ENCODE measurements at places on chromosomes 16 and 17. TPM values are rescaled to one million over a fixed set of nuclear protein-coding genes. Genes with fewer than 3 reads are reported as not detected.

DNA sequence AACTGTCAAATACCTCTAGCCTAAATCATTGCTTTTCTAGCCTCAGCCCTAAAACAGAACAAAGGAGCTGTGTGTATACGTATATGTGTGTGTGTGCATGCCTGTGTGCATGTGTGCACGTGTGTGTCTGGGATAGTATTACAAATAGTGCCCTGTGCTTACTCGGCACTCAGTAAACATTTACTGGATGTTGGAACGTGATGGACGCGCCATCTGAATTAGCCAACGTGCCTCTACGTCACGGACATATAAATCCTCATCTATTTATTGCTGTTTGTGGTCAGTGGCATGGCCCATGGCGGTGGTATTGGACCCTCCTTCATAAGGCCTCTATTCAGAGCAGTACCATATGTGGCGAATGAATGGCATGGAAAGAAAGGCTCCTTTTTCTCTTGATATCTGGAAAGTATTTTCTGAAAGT lies 37.5 kb downstream of the WWP2 start:
- DNase-seq, result no peak

GRCh38 chr17:82152114-82152513 lies 54.1 kb upstream of the FASN start:
- DNase-seq, result no peak

DNA sequence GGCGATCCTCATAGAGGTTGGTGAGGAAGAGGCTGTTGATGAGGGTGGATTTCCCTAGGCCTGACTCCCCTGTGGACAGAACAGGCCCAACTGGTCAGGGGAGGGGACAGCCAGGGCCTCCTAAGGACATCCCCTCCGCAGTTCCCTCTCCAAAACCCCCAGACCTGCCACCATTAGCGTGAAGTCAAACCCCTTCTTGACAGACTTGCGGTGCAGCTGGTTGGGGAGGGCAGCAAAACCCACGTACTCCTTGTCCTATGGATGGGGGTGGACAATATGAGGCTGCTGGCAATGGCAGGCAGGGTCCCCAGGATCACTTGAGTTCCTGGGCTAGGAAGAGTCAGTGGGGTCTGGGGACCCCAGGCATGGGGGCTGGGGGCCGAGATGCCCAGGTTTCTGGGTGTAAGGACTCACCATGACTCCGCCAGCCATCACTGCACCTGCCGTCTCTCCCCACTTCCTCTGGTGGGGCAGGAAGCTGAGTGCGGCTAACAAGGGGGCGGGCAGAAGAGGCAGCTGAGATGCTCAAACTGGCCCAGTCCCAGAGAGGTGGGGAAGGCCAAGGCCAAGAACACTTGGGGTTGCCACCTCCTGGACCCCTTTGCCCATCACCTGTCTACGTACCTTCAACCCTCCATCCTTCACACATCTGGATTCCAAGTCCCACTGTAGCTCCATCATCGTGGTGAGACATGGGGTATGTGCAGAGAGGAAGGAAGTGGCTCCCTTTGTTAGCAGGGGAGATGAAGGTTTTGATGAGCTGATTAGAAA lies at the start of gene SEPTIN1:
SEPTIN1 (minus strand) TSS at position 451 of the 771 bp plus-strand sequence; CDS start at position 432, 19 bp downstream.
- no peak for DNase-seq

DNA sequence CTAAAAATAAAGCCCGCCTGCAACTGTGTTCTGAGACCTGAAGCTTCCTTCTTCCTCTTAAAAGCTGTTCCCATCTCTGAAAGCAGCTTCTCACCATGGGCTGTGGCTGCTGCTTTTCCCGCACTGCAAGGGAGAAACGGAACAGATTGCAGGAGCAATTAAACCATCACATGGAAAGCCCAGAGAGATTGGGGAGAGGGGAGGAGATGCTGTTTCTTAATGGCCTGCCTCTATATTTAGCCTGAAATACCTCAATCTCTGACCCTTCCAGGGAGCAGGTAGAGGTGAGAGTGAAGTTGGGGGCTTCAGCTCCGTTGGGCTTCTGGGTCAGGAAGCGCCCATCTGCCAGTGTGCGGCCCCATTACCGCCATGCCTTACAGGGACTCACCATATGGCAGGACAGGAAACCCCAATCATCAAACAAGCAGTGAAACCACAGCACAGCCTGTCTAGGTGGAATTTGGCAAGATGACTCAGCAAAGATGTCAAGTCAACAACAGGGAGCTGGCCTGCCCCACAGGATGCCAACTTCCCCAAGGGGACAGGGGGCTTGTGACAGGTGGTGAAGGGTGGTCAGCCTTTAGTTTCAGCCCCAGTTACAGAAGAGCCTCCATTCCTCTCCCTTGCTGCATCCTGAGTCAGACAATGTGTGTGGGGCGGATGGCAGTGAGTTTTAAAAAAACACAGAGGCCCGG lies 286.6 kb upstream of the CCL2 start:
- DNase-seq, result no peak

- no peak for DNase-seq
Observed at GRCh38 chr17:49508866-49509587, 13.9 kb downstream of the NGFR start.

The DOC2A gene
- not detected for total RNA-seq

DNA sequence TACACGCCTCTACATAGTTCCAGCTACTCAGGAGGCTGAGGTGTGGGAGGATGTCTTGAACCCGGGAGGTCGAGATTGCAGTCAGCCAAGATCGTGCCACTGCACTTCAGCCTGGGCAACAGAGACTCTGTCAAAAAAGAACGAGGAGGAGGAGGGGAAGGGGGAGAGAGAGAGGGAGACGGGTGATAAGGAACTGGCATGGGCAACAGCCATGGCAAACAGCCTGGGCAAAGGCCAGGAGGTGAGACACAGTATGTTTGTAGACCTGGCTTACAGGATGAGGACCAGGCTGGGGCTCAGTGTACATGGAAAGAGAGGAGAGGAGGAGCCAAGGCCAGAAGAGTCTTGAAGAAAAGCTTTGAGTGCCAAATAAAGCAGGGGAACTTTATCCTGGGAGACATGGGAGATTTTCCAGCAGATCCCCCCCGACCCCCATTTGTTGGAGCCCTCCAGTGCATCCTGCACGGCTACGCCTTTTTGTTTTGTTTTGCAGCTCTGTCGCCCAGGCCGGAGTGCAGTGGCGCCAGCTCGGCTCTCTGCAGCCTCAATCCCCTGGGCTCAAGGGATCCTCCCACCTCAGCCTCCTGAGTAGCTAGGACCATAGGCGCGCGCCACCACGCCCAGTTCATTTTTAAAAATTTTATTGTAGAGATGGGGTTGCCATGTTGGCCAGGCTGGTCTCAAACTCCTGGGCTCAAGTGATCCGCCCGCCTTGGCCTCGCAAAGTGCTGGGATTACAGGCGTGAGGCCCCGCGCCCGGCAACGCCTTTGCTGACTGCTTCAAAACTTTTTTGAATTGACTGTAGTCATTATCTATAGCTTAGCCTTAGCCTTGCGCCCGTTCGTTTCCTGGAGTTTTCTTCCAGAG lies 1.3 kb upstream of the ALKBH5 start:
- DNase-seq, result no peak

- no peak for DNase-seq
Observed at GRCh38 chr17:37191219-37191618, 184.6 kb upstream of the C17orf78 start.

DNA sequence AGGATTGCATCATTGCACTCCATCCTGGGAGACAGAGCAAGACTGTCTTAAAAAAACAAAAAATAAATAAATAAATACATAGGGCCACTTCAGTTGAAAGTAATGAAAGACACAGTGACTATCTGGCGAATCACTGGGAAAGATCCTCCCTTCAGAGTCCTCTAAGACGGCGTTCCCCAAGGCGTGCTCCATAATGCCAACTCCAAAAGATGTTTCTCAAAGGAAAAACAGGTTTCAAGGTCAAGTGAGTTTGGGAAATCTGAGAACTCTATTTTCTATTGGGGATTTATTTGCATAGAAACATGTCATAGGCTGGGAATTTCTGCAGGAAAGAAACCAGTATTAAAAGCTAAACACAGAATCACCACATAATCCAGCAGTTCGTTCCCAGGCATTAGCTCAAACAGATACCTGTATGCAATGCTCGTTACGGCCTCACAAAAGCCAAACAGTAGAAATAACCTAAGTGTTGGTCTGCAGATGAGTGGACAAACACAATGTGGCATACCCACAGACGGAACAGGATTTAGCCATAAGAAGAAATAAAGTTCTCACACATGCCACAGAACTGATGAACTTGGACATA lies 7.9 kb downstream of the KLHDC4 start:
- no peak for DNase-seq

DNA sequence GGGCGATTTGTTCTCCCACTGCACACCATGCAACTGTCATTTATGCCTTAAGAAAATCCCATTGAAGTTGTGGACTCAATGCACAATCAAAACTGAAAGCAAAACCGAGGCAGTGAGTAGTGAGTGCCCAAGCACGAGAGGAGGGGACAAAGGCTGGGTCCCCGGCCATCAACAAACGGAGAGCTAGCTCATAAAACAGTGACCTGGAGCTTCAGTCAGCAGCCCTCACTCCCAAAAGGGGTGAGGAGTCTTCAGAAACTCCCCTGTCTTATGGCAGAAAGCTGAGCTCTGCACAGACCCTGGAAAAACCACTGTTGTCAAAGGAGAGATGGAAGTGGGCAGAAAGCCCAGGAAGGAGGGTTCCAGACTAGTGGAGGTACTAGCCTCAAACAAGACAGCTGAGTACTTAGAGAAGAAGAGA lies 96.9 kb downstream of the ADCY9 start:
- DNase-seq, result no peak

DNA sequence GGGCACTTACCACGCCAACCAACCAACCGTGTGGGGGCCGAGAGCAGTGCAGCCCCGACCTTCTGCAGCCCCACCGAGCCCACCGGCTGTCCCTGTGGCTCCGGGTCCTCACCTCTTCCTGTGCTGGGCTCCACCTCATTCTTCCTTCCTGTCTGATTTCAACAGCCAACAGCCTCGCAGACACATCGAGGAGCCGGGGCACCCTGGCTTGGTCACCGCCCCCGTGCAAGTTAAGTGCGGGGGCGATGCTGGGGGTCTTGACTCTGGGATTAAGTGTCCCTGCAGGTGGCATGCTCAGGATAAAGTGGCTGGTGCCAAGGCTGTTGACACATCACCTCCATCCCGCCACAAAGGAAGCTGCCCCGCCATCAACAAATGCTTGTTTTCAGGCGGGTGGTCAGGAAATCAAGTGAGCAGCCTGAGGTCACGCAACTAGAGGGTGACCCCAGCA lies at the start of gene NLRC3:
NLRC3 (minus strand) TSS at position 102 of the 451 bp plus-strand sequence. CDS start 12,367 bp downstream, outside the sequence.
- no peak for DNase-seq

- DNase-seq, result no peak
Observed at GRCh38 chr17:44221084-44221861, 1.8 kb upstream of the UBTF start.

DNA sequence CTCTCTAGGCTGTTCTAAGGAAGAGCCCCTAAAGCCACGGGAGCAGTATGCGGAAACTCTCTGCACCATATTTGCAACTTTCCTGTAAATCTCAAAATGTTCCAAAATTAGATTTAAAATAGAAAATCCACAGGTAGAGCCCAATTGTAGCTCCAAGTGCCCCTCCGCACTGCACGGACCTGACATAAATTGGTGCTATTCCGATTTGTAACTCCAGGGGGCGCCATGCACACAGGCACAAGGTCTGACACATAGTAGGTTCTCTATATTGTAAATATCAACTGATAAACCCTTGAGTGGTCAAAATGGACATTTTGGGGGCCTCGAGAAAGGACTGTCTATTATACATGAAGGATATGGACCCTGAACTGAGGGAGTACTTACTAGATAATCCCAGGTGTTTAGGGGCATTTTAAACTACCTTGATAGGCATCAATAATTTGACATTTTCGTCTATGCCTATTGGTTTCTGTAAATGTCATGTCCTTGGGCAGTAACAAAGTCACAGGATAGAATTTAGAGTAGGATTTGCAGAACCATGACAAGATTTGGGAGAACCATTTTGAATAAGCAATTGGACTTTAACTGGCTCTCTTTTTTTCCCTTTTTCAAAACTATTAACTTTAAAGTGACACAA lies 36.6 kb upstream of the TMEM132E start:
- no peak for DNase-seq

GRCh38 chr17:41223821-41224220 lies 2.6 kb upstream of the KRTAP9-2 start:
- no peak for DNase-seq

The CNTD1 gene
- total RNA-seq, result not detected

DNA sequence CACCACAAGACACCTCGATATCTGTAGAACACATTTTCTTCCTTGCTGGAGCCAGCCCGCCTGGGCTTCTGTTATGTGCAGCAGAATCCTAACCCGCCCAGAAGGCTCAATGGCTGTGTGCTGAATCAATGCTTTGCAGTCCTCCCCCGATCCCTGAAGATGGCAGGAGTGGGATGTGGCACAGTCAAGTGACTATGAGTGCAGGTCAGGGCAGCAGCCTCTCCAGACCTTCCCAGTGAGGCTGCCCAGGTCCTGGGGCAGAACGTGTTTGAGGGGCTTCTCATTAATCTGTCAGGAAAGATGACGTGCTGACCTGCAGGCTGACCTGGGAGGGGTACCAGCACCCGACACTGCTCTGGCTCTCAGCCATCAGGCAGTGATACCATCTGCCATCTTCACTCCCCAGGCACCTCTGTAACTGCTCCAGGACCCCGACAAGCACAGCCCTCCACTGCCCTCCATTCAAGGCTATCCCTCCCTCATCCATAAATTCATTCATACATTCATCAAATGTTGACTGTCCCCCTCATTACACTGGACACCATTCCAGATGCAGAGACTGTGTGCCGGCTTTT lies 35.2 kb downstream of the LRRC75A start:
- DNase-seq, result no peak

- no peak for DNase-seq
Observed at GRCh38 chr17:81910840-81911276, 341 bp downstream of the PCYT2 start.

The EFCAB13 gene
- 10.1 TPM for total RNA-seq

DNA sequence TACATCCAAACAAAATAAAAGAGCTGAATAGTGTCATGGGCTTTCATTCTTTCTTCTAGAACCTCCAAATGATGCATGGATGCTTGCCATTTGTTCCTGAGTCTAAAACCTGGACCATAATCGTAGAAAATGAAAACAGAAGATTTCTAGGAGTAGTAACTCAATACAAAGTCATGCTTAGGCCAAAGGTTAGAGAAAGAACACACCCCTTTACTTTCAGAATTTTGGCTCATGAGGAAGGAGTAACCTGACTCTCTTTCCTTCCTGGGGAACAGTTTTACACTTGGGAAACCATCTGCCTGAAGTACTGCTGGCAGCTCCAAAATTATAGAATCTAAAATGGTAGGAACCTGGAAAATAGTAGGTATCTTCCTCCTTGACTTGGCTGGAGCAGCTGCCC lies 137.2 kb downstream of the SNX11 start:
- DNase-seq, result no peak

- no peak for DNase-seq
Observed at GRCh38 chr17:30413109-30413508, 34.4 kb downstream of the CPD start.

- no peak for DNase-seq
Observed at GRCh38 chr16:180101-180675, at the start of gene HBQ1. Gene HBQ1 (plus strand): TSS chr16:180459. CDS start chr16:180487, 28 bp downstream.

- DNase-seq, result no peak
Observed at GRCh38 chr16:19746561-19746960, 28.5 kb downstream of the IQCK start.

The MAFG gene
- total RNA-seq, result 21.8 TPM

Data from right atrium auricular region (tissue), 2 donors.